ENCODE measurements at places on chromosomes 16 and 17.

DNA sequence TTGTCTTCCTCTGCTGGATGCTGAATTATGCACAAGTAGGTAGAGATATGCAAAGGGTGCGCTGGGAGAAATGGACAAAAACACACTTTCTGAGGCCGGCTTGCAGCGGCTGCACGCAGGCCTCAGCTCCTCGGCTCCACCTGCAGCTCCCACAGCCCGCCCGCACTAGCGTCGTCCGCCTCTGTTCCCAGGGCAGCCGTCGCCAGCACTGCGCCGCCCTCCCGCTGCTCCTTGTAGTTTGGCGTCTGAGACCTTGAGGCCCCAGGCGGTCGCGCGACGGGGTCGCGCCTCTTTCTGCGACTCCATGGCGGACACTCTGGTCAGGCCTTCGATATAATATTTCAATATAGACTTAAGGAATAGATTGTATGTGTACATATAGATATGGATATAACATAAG, 24.8 kb downstream of the SLFN12 start:
- DNase-seq: no peak

GRCh38 chr17:21024024-21024423, 18.8 kb downstream of the USP22 start:
- no peak for DNase-seq

- no peak for DNase-seq
Measured at GRCh38 chr17:2197271-2197670, 106.3 kb downstream of the SMG6 start.

DNA sequence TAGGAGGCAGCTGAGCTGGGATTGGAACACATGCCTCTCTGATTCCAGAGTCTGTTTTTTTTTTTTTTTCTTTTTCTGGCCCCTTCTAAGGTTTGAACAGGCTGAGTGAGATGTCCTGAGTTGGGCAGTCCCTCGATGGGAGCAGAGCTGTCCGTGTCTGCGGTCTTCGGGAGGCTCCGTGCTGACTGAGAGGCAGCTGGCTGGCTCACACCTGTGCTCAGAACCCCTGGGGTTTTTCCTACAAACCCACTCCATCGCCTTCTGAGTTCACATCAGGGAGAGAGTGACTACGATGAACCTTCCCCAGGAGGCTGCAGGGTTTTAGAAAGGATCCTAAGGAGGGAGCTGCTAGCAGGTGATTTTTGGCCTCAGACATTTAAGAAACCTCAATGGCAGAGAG, 92.5 kb downstream of the IRF8 start:
- DNase-seq: no peak

DNA sequence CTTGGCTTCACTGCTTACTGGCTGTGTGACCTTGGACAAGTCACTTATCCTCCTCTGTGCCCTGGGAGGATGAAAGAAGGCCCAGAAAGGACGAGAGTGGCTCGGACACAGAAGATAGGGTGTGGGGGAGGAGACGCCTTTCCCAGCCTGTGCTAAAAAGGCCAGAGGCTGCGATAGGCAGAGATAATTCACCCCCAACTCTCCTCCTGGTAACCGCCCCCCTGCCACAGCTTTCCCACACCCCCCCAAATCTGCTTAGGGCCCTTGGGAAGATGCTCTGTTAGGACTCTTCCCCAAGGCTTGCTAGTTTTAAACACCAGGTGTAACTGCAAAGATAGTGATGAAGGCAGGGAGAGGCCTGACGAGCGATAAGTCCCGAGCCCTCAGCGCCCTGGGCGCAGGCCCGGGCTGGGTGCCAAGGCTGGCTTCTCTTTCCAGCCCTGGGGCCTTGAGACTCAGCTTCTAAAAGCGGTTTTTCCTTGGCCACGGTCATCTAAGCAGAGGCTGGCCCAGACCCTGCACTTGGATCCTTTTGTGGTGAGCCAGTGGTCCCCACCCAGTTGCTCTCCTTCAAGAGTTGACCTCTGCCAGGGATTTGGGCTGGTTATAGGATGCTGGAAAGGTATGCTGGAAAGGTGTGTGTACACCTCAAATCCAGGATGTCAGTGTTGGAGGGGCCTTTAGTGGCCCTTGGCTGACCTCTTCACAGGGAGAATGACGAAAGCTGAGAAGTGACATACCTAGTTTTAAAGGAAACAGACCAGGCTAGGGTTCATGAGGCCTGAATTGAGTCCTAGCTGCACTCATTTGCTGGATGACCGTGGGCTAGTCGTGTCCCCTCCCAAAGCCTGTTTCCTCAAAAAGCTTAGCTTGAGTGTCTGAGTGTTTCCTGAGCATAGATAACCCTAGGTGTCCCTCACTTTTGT, 3.4 kb upstream of the PPP1R9B start:
- peak; percentile 36 for DNase-seq

Measured in fibroblast of gingiva (primary cell).